CD4-positive, alpha-beta T cell treated with Interleukin-15 for 4 hours (primary cell): ENCODE measurements at places on chromosomes 5 and 9.

- no peak for DNase-seq
Observed at GRCh38 chr5:157186309-157187045, 5.8 kb downstream of the ITK start.

- no peak for DNase-seq
Observed at GRCh38 chr5:53378590-53379247, 101.7 kb upstream of the FST start.

- DNase-seq: peak; percentile 83
Observed at GRCh38 chr9:124774129-124774978, 2.6 kb upstream of the OLFML2A start.

DNA sequence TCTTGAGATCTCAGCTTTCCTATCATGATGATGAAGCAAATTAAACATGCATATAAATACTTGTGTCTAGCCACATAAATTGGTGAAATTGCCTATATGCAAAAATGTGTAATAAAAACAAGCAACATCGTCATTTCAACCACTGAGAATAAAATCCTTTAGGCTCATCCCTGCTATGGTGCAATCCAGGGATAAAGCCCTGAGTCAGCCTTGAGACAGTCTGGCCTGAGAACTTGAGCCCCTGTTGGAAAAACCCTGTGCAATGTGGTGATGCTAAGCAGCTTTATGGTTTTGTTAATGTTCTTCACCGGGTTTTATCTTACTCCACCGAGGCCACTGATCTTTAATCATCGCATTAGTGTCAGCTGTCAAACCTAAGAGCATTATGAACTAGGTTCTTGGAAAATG is 170.5 kb downstream of the DCP2 start:
- no peak for DNase-seq

DNA sequence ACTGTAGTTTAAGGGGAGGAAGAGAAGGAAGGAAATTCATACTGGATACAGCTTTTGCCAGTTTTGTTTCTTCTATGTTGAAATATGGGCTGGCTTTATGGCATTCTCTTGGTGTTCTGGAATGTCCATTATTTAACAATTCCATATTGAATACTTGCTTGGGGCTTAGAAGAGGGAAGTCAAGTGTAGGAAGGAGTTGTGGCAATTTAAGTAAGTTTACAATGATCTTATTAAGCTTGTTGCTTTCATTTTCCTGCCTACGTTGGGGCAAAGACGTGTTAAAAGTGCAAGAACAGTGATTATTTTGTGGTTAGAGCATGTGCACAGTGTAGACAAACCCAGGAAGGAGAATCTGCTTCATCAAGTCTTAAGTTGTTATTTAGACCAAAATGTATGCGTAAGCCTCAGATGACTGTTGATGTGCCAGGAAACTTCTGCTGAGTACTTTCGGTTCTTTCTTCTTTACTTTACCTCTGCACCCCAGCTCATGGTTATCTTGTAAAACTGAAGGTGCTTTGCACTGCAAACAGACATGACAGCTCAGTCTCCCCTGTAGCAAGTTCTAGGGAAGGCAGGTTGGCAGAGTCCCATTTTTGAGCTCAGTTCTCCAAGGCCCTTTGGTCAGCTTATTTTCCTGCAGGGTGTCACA is 75.8 kb downstream of the F2RL2 start:
- DNase-seq: peak; percentile 80

GRCh38 chr5:62574599-62574998 is 4.0 kb upstream of the LRRC70 start:
- DNase-seq: no peak

DNA sequence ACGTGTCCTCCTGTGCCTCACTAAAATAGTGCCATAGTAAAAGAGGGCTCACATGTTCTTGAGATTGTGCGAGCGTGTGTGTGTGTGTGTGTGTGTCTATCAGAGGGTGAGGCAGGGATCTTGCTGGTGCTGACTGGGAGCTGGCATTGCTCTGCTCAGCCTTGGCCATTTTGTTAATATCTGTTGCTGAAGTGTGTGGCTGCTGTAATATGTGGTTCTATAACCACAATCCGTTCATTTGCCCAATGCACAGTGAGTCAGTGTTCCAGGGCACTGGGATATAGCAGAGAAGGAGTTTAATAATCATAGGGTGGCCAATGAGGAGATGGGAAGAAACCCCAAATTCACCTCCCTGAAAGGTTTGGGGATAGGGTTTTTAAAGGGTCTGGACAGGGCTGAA is 61.3 kb downstream of the RASGRF2 start:
- DNase-seq: no peak

DNA sequence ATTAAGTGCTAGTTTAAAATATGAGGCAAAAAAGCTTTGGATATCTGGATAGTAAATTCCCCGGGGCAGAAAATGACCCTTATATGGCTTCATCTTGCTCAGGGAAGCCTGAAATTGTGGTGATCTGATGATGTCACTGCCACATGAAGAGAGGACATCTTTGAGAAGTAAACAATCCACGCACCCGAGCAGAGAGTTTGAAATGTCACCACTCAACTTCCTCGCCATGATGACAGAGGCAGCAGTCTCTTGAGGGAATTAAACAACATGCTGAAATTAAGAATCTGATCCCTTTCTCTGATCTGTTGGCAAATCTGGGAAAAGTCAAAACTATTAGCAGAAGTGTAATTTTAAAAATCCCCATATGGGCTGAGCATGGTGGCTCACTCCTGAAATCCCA is 110.0 kb downstream of the TLE1 start:
- no peak for DNase-seq
